NCI-H1048 (cell line): ENCODE measurements at places on chromosomes 5 and 9.

DNA sequence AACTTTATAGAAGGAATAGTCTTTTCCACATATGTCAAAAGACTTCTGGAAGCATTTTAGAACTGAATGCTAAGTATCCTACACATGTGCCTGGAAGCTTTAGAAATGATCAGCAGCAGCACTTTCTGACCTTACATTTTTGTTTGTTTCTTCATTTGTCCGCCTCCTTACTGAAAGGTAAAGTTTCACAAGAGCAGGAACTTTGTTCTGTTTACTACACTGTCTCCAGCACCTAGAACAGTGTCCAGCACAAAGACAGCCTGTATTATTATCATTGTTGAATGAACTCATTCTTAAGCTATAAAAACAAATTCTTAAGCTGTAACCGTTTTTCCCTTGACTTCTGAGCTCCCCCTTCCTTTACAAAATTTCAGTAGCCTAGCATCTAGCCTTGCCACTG is 14.8 kb downstream of the PIP5K1B start:
- DNase-seq = no peak

- DNase-seq = no peak
Observed at GRCh38 chr9:135796784-135797485, 95.0 kb downstream of the KCNT1 start.

- no peak for DNase-seq
Observed at GRCh38 chr5:88518131-88519016, 249.7 kb upstream of the TMEM161B start.

DNA sequence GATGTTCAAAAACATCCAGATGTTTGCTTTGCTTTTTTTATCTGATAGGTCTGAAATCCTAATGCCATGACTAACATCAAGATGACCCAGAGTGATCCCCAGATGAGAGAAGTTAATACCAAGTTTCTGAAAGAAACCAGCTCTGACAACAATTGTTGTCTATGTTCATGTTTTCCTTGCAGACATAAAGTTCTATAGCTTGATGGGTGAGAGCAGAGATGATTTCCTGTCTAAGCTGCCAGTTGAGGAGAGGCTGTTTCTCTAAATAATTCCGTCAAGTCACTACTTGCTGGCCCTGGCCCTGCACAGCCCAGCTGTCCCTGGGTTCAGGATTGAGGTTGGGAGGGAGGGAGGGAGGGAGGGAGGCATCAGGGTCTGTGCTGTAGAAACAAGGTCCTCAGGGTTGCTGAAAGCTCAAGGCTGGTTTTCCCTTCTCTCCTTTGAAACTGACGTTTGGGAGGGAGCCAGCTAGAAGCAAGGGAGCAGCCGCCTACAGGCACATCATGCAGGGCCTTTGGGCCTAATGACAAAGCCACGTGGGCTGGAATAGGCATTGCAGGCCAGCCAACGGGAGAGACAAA is 3.9 kb downstream of the SPARC start:
- DNase-seq = no peak

DNA sequence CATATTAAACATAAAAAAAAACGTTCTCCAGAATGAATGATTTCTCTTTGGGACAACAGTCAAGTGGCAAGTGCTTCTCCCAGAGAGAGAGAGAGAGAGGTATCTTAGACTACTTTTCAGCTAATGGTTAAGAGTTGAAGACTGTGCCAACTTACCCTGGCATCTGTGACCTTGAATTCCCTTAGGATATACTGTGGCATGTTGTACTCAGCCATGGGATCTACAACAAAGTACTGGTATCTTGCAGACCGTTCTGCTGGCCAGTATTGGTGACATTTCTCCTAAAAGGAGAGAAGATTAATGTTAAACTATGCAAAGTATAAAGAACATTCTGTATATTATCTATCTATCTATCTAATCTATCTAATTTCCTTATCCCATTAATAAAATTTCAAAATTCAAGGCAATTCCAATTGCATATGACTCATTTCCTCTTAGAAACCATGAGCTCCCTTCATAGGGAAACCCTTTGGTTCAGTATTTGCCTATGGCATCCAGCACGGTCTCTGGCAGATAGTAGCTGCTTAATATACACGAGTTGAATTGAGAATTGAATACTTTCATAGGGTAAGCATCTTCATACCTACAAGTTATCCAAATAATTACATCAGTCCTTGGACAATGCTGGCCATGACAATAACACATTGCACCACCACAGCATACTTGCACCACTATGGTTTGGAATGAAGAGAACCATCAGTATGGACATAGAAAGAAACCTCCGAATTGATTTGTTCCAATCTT is 539.4 kb upstream of the DMAC1 start:
- DNase-seq = no peak

DNA sequence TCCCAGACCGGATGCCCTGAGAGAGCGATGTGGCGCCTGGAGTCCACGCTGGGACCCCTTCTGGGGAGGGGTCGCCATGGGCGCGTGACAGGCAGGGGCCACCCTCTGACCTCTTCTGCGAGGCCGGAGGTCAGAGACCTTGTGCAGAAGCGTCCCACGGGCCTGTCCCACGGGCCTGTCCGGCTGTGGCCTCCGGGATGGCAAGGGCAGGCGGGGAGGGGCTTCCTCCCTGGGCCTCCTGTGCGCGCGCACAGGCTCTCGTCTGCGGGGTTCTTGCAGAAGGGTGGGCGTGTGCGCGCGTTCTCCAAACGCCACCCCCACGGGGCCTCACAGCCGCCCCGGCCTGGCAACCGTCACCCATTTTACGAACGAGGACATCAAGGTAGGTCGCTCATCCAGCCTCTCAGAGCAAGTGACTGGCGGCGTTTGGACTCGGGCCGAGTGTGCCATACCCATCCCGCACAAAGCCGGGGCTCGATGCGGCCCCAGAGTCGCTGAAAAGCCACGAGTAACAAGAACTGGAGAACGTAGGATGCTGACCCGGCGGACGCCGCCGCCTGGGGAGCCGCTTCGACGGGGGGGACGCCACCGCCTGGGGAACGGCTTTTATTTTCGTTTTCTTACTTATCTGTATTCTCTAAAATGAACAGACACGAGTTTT is 897 bp downstream of the AHRR start:
- DNase-seq = no peak

DNA sequence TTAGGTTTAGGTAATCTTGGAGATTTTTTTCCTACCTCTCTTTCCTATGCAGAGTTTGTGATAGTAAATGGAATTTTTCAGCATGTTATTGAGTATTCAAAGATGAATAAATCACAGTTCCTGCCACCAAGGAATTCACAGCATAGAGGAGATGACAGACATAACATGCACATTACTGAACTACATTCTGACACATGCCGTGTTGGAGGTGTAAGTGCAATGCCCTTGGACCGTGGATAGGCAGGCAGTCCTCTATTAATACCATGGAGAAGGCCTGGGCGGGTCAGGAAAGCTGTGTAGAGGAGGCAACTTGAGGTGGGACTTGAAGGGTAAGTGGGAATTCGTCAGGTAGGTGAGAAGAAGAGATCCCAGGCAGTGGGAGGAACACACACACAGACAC is 43.9 kb downstream of the MCCC2 start:
- DNase-seq = no peak

DNA sequence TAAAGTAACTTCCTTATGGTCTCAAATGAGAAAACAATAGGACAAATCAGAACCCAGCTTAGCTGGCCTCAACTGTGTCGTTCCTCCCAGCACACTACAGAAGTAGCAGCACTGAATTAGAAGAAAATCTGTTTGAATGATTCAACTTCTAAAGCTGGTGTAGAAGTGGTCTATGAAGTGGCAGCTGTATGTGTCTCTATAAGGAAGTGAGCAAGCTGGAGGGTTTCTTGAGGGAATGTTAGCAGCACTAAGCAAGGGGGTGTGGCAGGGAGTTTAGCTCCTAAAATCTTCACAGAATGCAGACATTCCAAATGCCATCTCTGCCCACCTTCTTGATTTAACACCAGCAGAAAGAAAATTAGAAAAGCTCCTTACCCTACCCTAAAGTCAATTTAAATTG is 4.1 kb downstream of the KLF9 start:
- no peak for DNase-seq

- DNase-seq = no peak
Observed at GRCh38 chr9:75658301-75658905, 232.1 kb upstream of the PCSK5 start.

DNA sequence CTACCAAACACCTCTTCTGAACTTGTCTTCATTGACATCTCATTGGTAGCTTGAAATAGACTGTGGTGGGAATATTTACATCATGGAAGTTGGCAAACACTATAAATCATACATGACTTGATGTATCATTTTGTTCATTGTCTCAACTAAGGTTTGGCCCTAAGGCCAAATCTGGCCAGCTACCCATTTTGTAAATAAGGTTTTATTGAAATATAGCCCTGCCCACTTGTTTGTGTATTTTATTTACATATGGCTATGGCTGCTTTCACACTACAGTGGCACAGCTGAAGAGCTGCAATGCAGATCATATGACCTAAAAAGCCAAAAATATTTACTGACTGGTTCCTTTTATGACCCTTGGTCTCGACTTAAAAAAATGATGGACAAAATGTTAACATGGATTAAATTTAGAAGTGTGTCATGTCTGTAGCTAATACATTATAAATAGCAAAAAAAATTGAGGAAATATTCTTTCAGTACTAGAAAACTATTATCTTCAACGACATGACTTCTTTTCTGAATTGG is 22.1 kb downstream of the FAM240B start:
- DNase-seq = no peak

GRCh38 chr5:57862471-57862911 is 379.9 kb upstream of the ACTBL2 start:
- no peak for DNase-seq

GRCh38 chr5:51661646-51662265 is 278.5 kb downstream of the ISL1 start:
- DNase-seq = no peak

GRCh38 chr5:89904442-89904841 is 505.1 kb downstream of the CETN3 start:
- no peak for DNase-seq

DNA sequence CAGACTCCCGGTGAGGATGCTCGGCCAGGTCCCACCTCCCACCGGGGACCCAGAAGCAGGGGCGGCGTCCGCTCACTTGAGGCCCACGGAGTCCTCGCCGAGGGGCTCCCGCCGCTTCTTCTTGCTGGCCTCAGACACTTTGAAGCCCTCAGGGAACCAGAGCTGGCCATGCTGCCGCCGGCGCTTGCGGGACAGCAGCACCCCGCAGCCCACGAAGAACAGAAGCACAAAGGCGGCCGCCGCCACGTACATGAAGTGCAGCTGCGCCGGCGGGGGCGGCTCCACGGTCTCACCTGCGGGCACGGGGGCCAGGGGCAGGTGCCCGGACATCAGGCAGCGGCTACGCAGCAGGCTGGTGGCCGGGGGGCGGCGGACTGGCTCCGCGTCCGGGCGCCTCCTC is 19.4 kb upstream of the SEC16A start:
- DNase-seq = no peak

GRCh38 chr9:108755979-108756378 is 99.8 kb downstream of the ACTL7B start:
- DNase-seq = no peak

DNA sequence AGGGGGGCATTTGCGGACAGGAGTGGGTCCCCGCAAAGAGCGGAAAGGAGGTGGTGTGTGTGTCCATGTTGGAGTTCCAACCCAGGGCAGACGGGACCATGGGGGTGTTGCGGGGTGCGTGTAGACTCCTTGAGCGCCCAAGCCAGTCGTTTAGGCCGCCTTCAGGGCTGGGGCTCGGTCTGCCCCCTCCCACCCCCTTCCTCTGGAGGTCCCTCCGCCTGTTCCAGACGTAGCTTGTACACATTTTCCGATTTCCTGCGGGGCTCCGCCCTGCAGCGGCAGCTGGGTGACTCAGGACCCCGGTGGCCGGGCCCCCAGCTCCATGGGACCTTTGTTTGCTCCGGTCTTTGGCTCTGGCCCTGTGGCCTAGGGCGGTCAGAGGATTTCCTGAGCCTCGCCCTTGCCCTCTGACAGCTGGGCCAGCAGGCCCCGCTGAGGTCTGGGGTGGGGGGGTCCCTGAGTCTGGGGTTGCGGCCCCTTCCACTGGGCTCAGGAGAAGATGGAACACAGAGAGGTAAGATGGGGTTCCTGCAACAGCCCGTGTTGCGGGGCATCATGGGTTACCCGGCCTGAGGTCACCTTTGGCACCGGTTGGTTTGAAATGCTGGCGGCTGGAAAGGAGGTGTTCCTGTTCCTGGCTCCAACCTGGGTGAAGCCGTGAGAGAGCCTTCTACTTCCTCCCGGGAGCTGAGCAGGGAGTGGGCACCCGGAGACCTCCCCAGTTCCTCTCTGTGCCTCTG is 1.5 kb downstream of the PKN3 start:
- no peak for DNase-seq

- DNase-seq = no peak
Observed at GRCh38 chr5:51194671-51195070, 188.6 kb upstream of the ISL1 start.

- no peak for DNase-seq
Observed at GRCh38 chr9:12846035-12846434, 71.2 kb downstream of the LURAP1L start.

DNA sequence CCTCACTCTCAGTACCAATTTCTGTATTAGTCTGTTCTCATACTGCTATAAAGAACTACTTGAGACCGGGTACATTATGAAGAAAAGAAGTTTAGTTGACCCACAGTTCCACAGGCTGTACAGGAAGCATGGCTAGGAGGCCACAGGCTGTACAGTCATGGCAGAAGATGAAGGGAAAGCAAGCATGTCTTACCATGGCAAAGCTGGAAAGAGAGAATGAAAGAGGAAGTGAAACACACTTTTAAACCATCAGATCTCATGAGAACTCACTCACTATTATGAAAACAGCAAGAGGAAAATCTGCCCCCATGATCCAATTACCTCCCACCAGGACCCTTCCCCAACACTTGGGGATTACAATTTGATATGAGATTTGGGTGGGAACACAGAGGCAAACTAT is 698.8 kb downstream of the CDH9 start:
- no peak for DNase-seq

DNA sequence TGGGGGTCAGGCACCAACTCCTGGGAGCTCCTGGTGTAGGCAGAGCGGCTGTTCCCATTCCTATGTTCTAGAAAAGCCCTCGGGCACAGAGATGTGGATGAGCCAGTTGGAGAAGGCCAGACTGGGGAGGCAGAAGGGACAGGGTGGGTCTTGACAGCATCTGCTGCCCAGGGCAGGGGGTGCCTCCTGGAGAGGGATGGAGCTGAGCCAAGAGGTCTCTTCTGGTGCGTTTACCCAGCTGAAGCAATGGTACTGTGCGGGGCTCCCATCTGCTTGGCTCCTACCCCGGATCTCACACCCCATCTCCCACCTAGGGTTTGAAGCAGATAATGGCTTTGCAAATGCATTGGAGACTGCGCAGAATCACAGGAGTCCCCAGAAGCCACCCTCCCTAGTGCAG is 41.3 kb downstream of the SHB start:
- DNase-seq = no peak
